ENCODE measurements at places on chromosomes 12 and 14.
A peak's percentile ranks its signal among the peaks of the same experiment; 100 is the strongest.

GRCh38 chr14:69270097-69270496, 10.1 kb downstream of the GALNT16 start:
- no peak for DNase-seq

- DNase-seq = no peak
Measured at GRCh38 chr12:46752396-46752795, 73.4 kb downstream of the SLC38A4 start.

GRCh38 chr12:128823216-128823915, 392 bp downstream of the SLC15A4 start:
- DNase-seq = no peak

DNA sequence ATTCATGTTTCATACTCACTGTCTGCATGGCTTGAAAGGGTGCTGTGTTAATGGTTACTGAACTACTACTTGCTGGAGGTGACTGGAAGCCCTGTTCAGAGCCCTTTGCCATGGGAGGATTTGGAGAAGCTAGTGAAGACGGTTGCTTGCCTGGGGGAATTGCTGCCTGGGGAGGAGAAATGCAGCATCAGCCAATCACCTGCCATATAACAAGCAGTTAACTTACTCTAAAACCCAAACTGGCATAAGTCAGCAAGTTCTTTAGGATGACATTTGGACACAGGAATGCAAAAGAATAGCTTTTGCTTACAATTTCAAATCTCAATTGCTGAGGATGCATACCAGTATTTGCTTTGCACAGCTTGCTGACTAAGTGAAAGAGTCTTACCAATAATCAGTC, 23.4 kb upstream of the IPO8 start:
- no peak for DNase-seq

DNA sequence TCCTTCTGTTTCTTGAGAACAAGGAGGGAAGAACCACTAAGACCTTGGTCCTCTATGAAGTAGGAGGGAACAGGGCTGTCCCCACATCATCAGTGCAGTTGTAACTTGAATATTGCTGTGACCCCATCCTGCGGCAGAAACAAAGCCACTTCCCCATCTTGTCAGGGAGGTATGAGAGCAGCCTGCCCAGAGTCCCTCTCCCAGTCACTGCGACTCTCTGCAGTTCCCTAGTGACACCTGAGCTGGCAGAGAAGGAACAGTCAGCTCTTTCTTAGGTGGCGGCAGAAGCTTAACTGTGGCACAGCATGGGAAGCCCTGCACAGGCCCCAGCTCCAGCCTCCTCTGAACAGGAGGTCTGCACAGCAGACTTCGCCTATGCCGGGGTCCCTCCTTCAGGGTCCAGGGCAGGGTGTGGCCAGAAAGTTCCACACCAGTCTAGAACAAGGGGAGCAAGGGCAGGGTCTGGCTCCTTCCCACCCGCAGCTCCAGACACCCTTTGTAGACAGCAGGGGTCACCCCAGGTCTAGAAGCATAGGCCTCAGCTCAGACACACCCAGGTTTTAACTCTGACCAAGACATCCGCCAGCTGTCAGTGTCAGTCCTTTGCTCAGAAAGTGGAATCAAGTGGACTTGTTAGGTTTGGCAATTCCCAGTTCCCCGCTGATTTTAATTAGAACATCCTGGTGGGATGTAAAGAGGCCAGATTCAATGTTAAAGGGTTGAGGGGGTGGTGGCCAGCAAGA, 36.8 kb downstream of the DEGS2 start:
- no peak for DNase-seq

DNA sequence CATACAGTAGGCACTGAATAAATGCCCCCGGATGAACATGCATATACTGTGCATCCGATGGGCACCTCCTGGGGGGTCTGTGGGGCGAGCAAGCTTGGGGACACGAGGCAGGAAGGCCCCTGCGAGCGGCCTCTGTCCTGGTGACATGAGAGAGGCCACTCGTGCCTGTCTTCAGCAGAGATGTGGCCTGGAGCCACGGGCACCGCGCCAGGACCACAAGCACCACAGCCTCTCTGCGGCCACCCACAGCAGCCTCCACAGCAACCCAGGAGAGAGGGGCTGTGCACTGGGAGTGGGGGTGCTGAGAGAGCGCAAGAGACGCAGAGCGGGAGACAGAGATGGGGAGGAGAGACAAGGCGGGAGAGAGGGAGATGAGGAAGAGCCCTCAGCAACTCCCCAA, 118.5 kb downstream of the RFLNA start:
- no peak for DNase-seq

DNA sequence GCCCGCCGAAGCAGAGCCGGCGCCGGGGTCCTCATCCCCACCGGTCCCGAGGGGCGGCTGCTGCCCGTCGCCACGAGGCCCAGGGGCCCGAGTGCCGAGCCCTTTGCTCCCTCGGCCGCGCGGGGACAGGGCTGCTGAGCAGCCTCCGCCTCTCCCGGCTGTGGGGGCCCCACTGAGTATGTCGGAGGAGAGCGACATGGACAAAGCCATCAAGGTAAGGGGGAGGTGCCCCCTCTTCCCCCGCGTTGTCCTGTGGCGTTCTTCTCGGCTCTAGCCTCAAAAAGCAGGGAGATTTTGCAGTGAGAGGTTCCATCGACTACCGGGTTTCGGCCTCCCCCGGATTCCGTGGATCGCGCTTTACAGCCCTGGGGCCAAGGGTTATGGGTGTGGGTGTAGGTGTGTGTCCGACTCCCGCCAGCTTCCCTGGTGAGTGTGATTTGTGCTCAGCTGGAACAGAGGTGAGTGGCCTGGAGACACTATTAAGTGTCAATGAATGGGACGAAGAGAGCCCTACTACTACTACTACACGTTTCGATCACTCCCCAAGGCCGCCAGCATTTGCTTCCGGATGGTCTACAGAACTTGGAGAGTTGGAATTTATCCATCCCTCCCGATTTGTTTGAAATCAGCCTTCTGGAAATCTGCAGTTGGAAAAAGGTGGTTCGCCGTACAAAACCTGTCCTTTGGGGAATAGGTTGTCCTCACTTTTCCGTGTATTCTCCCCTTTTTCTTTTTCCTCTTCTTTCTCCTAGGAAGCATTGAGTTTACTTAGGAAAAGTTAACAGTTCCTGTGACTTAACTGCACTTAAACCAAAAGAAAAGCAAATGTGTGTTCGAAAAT, 748 bp downstream of the MAPKAPK5 start:
- DNase-seq = peak; percentile 26

- DNase-seq = no peak
Measured at GRCh38 chr14:90849787-90850444, 33.7 kb upstream of the TTC7B start.
